Activated naive CD8-positive, alpha-beta T cell treated with anti-CD3 and anti-CD28 coated beads for 36 hours (primary cell): ENCODE measurements at places on chromosomes 11 and 22.

GRCh38 chr11:221539-221938 lies 14.0 kb downstream of the RIC8A start:
- no peak for DNase-seq

- no peak for DNase-seq
Observed at GRCh38 chr11:16133867-16134266, 222.5 kb downstream of the SOX6 start.

- DNase-seq: no peak
Observed at GRCh38 chr22:48376936-48377712, 1450.5 kb downstream of the BRD1 start.

DNA sequence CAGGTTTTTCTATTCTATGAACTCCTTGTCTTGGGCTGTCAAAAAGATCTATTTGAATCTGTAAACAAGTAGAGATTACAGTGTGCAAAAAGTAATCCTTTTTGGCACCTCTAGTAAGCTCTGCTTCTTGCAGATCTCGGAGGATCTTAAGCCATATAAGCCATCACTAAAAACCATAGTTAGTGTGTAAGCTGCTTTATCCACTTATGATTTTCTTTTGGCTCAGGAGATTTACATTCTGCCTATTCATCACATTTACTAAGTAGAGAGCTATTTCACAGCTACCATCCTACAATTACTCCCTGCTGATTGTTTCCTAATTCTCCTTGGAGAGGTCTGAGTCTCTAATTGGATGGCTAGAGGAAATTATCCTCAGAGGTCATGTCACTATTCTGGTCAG lies 385.7 kb downstream of the AASDHPPT start:
- no peak for DNase-seq

- DNase-seq: peak; percentile 22
Observed at GRCh38 chr22:26585104-26585790, 4.7 kb downstream of the TPST2 start.

DNA sequence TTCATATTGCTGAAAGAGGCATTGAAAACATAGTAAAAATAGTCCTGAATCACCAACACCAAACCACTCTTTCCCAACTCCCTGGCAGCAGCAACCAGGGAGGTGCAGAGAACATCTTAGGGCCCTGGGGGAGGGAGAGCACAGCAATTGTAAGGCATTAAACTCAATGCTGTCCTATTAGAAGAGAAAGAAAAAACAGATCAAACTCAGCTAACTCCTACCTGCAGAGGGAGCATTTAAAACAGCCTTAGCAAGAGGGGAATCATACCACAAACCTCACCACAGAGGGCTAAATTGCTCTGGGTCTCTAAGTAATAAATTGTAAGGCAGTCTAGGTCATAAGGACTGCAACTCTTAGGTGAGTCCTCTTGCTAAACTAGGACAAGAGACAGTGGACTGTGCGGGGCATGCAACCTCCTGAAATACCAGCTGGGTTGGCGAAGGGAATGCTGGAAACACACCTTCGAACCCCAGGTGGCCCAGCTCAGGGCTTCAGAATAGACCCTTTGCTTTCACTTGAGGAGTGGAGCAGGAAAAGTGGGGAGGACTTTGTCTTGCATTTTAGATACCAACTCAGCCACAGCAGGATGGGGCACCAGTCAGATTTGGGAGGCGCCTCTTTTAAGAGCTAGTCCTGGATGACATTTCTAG lies 697.1 kb upstream of the FAT3 start:
- no peak for DNase-seq

DNA sequence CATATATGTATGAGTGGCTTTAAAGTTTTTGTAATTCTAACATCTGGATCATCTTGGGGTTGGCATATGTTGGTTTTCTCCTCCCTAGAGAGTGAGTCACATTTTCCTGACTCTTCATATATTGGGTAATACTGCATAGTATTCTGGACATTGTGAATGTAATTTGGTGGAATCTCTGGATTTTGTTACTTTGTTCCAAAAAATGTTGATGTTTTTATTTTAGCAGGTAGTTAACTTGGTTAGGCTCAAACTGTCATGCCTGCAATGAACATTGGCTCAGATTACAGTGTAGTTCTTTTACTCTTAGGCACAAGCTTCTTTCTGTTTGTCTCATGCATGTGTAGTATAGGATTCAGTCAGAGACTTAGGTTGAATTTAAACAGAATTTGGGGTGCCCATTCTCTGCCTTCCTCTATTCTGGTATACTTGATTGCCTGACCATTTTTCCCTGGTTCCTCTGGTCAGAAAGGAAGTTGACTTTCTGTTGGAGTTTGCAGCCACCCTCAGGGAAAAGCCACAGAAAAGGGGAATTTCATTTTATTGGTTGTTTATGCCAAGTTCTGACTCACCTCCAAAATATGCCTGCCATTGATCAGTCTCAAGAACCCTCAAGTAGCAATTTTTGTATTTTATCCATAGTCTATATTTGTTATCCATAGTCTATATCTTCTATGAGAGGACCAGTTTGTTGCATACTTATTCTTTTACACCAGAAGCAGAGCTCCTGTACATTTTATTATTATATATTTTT lies 151.7 kb downstream of the UVRAG start:
- no peak for DNase-seq

GRCh38 chr11:35747668-35748067 lies 85.1 kb downstream of the TRIM44 start:
- DNase-seq: no peak

DNA sequence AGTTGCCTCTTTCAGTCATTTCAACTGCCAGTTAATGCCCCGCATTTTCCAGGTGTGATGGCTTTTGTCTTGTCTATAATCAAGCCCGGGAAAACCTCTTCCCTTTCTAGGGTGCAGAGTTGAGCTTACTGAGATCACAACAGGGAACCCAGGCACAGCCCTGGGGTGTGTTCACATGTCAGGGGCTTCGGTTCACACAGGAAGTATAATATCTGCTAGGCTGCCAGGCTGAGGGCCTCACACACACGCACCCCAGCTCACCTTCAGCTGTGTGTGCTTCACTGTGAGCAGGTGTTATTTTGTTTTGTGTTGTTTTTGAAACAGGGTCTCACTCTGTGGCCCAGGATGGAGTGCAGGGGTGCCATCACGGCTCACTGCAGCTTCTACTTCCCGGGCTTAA lies 9.7 kb upstream of the SOX10 start:
- DNase-seq: no peak

DNA sequence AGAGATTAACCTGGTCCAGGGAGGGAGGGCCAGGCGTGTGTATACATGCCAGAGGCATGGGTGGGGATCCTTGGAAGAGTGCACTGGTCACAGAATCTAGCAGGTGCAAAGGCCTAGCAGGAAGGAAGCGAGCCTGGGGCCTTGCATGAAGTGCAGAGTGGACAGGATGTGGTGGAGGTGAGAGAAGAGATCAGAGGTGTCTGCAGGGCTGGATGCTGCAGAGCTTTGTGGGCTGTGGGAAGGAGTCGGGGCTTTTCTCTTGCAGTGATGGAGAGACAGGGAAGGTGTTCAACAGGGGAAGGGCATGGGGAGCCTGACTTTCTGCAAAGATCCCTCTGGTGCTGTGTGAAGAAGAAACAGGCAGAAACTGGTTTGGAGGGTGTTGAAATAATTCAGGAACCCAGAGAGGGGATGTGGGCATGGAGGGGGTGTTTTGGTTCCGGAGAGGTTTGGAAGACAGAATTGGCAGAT lies 2.5 kb upstream of the TPST2 start:
- DNase-seq: peak; percentile 61

- no peak for DNase-seq
Observed at GRCh38 chr22:21677606-21678443, 12.0 kb downstream of the PPIL2 start.

- DNase-seq: no peak
Observed at GRCh38 chr11:69814411-69814810, 4.8 kb downstream of the FGF3 start.

DNA sequence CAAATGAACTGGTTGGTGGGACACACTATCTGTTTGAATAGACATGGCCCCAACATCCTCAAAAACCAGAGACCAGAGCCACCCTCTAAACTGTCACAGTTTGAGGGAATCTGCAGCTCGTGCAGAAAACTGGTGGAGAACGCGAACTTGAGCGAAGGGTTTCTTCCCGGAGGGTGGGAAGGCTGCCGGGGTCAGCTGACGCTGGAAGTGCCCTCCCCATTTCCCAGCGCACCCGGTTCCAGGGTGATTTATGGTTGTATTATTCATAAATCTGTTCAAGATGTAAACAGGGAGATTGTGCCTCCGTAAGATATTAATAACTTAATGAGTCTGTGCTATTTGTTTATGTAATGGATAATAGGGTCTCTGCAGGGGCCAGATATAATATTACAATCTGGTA lies 1396.7 kb downstream of the BRD1 start:
- DNase-seq: no peak

- no peak for DNase-seq
Observed at GRCh38 chr11:92111287-92111686, 113.3 kb upstream of the FAT3 start.

DNA sequence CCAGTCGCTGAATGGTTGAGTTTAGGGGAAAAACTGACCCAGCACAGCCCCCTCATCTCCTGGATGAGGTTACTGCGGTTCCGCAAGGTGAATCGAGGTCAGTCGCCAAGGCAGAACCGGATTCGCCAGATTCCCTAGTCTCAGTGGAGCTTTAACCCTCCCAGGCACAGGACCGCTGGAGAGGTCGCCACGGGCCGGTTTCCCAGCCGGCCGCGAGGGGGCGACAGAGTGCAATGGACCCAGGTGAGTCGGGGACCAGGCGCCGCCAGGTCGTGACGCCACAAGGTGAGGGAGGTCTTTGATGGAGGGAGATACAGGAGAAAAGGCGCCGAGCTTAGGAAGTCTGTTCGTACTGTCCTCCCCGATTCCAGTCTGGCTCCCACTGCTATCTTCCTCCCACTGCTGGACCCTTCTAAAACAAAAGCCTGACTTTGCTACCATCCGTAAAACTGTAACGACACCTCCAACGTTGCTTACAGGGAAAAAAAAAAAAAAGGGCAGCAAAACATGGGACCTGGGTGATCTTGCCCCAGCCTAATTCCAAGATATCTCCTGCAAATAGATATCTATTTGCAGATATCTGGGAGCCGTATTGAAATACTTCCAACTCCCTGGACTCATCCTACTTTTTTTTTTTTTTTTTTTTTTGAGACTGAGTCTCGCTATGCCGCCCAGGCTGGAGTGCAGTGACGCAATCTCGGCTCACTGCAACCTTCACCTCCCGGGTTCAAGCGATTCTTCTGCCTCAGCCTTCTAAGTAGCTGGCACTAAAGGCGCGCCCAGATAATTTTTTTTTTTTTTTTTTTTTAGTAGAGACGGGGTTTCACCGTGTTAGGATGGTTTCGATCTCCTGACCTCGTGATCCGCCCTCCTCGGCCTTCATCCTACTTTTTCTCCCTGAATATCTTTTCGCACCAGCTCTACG lies 1.4 kb upstream of the GGA1 start:
- peak; percentile 90 for DNase-seq

- no peak for DNase-seq
Observed at GRCh38 chr11:3641701-3642070, at the start of gene ART5. Gene ART5, minus strand, starts transcription at chr11:3641992. Its CDS starts 130 bp downstream, at chr11:3641862.

DNA sequence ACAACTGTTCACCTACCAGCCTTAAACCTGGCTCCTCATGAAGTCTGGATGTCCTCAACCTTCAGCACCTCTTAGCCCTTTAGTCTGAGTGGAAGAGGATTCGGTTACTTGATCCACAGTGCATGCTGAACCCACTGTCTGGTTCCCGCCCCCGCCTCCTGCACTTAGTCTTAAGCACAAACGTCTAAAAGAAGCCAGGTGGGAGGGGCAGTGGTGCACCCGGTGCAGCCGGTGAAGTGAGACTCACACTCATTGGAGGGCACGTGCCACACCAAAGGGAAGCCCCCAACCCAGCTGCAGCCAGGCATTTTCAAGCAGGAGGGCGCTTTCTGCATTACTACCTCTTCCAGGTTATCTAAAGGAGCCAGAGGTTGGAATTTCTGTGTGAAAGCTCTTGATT lies 146.8 kb downstream of the COMMD9 start:
- no peak for DNase-seq

GRCh38 chr22:32785321-32786026 lies 16.0 kb upstream of the TIMP3 start:
- DNase-seq: no peak

- no peak for DNase-seq
Observed at GRCh38 chr22:26524870-26525269, 12.6 kb upstream of the TFIP11 start.

DNA sequence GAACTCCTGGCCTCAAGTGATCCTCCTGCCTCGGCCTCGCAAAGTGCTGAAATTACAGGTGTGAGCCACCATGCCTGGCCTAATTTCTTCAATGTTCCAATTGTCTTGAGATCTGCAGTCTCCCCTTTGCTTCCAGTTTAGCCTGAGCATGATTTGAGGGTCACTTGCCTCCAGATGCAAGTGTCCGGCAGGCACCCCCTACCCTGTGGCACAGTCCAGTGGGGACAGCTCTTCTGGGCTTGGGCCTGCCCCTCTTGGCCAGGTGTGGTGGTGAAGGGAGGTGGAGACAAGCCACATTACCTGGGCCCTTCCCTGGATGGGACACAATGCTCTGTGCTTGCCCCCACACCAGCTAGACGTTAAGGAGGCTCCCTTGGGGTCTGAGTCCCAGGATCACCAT lies 21.3 kb upstream of the CACNG2 start:
- no peak for DNase-seq

GRCh38 chr11:72471005-72471898 lies 36.9 kb upstream of the CLPB start:
- DNase-seq: peak; percentile 51

DNA sequence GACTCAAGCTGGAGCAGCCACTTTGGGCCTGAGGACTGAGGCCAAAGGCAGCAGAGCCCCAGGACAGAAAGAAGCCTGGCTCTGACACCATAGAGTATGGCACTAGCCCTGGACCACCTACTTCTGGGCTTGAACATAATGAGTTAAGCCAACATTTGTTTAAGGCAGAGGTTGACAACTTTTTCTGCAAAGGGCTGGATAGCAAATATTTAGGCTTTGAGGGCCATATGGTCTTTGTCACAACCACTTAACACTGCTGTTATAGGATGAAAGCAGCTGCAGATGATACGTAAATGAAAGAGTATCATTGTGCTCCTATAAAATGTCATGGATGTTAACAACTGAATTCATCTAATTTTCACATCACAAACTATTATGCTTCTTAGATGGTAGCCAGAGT lies 16.6 kb downstream of the OSBP start:
- DNase-seq: no peak

DNA sequence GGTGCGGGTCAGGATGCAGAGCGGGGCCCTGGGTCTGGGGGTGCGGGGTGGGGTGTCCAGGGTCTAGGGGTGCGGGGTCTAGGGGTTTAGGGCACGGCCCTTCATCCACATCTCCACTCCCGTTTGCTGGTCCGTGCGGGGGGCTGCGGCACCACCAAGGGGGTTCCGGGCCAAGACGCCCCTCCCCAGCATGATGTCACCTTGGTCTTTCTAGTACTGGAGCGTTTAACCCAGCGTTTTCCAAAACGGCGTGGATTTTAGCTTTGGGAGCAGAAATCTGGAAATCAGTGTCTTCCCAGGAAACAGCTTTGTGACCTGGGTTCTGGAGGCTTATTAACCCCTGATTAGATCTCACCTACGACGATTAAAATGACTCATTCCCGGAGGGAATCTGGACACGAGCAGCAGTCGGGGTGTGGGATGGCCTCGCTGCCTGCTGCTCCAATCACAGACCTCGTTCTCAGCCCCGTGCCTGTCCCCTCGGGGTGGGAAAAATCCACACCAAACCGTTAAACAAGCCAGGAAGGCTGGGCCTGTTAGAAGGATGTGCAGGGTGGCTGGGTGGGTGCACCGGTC lies 759 bp downstream of the AP2A2 start:
- no peak for DNase-seq
